ENCODE measurements at places on chromosomes 3 and 15. TPM values are rescaled to one million over a fixed set of nuclear protein-coding genes. Genes with fewer than 3 reads are reported as not detected.

Gene TM4SF18
- 0.03 TPM for total RNA-seq

Gene STRC
- total RNA-seq = not detected

Gene CCDC39
- total RNA-seq = 0.03 TPM

Gene CX3CR1
- not detected for total RNA-seq

Gene ACY1
- total RNA-seq = 105 TPM

Gene PPP1R14D
- total RNA-seq = not detected

Gene GOLGA8T
- 0.06 TPM for total RNA-seq

Gene CALML4
- 1.6 TPM for total RNA-seq

Gene AMIGO3
- total RNA-seq = 2.0 TPM

Gene THPO
- total RNA-seq = not detected

Gene CLEC3B
- total RNA-seq = not detected

Gene CLDN16
- not detected for total RNA-seq

Gene PRR20G
- total RNA-seq = not detected

Gene LARP6
- 75.6 TPM for total RNA-seq

Gene EPHB1
- total RNA-seq = 4.4 TPM

Measured in HT1080 (cell line).